ENCODE measurements at places on chromosomes 3 and 15.

DNA sequence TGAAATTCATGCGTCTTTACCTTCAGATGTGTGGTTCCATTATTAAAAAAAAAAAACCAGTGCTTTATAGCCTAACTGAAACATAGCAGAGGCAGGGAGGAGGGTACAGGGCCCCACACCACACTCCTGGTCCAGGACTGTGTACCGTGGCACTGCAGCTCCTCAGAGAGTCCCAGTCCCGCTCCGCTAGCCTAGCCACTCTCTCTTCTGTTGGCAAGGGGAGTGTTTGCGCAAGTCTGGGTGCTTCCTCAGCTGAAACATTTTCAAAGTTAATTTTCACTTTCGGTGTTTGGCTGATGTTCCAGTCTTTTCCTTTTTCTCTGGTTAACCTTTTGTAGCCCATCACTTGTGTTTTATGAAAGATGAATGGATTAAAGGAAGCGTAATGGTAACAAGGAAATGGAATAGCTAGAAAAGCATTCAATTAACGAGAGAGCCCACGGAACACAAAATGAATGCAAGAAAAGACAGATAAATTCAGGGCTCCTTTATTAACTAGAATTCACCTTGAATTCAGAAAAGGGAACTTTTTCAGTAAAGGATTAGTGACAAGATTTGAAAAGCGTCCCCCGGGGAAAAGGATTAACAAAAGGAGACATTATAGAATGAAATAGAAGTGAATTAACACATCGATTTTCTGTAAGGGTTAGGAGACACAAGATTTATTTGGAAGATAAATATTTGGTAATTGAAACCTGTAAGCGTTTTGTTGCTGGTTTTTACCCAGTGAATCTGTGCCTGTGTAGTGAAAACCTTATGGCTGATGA lies 177.0 kb downstream of the CACNA2D3 start:
- no peak for DNase-seq

DNA sequence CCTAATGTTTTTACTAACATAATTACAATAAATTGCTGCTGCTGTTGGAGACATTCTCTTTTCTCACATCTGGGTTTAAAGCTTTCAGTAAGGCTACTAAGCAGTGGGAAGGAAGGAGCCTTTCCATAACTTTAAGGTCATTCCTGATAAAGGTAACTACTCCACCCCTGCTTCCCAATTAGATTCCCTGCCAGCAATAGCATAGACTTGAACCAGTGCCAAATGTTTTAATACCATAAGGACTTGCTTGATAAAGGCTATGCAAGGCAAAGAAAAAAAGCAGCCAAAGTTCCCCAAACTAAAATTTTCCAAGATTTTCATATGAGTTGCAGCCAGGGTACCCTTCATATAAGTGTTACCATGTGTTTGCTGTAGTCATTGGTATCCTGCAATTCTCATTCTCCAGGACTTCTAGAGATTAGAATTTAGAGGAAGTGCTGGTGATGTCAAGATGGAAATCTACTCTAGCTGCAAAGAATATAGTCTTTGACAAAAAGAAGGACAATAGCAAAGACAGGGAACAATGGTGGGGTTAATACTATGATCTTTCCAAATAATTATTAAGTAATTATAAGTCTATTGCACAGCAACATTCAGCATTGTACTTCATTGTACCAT lies 106.1 kb downstream of the FILIP1L start:
- no peak for DNase-seq

GRCh38 chr3:70863049-70863448 lies 550.6 kb upstream of the MDFIC2 start:
- DNase-seq: no peak

DNA sequence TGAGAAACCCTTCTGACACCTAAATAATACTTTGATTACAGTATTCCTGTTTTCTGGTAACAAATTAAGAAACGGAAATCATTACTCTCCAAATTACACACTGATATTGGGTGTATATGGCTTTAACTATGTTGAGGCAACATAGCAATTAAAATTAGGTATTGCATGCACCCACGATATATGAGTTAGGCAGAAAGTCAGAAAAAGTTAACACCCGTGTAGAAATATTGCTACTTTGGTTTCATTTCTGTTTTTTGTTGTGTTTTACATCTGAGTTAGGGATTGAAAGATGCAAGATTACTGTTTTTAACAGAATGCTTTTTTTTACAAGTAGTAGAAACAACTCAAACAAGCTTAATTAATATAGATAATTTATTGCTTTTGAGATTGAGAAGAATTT lies 327.8 kb downstream of the GBE1 start:
- DNase-seq: no peak

DNA sequence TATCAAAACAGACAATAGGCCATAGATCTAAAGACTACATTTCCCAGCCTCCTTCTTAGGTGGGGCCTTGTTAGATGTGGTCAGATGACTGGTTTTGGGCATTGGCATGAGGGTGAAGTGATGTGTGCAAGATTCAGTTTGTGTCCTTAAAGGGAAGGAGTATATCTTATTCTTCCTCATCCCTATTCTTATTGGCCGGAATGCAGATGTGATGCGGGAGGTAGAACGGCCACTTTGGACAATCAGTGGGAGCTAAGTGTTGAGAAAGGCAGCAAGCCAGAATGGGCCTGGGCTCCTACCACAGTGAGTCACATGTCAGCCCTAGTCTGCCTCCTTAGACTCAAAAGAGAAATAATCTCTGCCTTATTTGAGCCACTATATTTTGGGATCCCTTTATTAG lies 89.8 kb upstream of the MEX3B start:
- no peak for DNase-seq

DNA sequence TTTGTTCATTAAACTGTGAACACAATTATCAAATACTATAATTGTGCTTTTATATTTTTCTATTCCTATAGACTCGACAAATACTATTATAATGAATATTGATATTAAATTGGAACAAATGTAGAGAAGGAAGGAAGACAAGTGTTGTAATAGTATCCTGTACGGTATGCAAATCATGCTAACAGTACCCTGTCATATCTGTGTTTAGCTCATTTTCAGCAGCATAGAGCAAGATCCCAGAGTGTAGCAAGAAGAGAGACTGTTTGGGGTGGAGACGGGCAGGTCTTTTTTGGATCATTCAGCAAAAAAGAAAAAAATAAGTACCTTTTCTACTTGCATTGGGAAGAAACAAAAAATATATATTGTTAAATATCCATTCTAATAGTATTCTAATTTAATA lies 224.1 kb downstream of the TPRG1 start:
- DNase-seq: no peak

- no peak for DNase-seq
Measured at GRCh38 chr3:195160908-195161434, 110.0 kb downstream of the XXYLT1 start.

DNA sequence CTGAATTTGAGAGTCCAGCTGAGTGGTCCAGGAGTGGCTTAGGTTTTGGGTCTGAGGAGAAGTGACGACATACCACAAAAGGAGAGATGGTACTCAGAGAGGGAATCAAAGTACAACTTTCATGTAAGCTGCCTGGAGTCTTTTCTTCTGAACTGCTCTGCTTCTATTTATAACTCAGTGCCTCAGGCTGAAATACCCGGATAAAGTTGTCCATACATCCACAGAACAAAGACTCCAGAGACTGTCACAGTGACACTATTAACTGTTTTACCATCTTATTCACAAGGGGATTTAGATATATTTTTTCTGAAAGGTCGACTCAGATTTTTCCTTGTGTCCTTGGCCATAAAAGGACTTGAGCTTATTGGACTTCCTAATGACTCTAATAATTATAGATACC lies 264.3 kb upstream of the DNAJC19 start:
- no peak for DNase-seq
